OCI-M1 (cell line): ENCODE measurements at places on chromosomes 7 and 10.

GRCh38 chr7:93690021-93690420 lies 115.5 kb upstream of the CALCR start:
- no peak for DNase-seq

- DNase-seq, result no peak
Observed at GRCh38 chr10:127972751-127973357, 66.0 kb downstream of the PTPRE start.

DNA sequence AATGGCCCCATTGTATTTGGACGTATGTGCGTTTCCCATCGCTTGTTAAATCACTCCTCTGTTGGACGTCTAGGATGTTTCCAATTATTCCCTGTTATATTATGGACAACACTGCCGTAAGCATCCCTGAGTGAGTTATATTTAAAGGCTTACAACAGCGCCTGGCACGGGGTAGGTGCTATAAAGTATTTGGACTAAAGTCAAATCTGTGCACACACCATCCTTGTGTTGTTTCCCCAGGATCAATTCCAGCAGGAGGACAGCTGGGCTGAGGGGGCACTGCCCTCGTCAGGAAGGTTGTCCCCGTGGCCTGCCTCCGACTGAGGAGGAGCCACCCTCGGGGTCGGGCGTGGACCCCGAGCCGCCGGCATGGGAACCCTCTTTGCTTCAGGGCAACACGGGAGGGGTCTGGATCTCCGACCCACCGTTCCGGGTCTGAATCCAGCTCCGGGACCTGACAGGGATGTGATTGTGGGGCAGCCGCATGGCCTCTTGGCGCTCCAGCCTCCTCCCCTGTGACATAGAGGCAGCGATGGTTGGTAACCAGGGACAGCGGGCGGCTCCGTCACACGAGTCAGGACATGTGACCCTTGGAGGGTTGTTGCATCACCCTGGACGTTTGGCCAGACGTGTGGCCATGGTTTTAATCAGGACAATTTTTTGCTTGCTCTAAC lies 1.5 kb upstream of the JAKMIP3 start:
- DNase-seq, result peak; percentile 13

DNA sequence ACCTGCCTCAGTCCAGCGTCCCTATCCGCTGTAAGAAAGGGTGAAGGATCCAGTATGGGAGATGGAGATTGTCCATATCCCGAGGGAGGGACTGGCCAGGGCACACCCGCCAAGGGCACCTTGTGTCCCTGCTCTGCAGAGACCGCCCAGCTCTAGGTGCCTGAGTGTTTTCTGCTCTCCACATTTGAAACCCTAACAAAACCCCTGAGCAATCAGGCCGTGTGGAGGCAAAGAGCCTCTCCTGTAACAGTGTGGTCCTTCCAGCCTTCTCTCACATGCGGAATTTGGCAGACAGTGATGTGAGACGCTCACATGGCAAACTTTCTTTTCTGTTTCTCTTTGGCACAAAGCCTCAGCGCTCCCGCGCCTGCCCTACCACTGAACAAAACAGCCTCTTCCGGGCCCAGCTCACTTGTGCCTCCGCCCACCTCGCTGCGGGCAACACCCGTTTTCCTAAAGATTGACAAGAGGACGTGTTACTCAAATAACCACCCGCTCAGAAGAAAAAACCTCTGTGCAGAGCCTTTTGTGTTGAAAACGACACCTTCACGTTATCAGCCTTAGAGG lies 514.8 kb downstream of the DNAJB6 start:
- peak; percentile 5 for DNase-seq

DNA sequence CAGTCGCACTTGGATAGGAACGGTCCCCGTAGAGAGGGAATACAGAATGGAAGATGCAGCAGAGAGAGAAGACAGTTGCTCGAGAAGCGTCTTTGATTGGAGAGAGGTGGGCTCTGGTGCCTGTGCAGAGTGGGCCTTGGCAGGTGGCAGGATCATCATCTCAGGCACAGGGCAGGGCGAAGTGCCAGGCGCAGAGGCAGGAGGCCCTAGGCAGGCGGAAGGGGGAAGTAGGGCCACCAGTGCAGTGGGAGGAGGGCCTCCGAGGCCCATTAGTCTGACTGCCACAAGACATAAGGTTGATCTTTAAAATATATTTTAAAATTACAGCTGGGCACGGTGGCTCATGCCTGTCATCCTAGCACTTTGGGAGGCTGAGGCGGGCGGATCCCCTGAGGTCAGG lies 10.1 kb downstream of the CARD11 start:
- DNase-seq, result no peak

DNA sequence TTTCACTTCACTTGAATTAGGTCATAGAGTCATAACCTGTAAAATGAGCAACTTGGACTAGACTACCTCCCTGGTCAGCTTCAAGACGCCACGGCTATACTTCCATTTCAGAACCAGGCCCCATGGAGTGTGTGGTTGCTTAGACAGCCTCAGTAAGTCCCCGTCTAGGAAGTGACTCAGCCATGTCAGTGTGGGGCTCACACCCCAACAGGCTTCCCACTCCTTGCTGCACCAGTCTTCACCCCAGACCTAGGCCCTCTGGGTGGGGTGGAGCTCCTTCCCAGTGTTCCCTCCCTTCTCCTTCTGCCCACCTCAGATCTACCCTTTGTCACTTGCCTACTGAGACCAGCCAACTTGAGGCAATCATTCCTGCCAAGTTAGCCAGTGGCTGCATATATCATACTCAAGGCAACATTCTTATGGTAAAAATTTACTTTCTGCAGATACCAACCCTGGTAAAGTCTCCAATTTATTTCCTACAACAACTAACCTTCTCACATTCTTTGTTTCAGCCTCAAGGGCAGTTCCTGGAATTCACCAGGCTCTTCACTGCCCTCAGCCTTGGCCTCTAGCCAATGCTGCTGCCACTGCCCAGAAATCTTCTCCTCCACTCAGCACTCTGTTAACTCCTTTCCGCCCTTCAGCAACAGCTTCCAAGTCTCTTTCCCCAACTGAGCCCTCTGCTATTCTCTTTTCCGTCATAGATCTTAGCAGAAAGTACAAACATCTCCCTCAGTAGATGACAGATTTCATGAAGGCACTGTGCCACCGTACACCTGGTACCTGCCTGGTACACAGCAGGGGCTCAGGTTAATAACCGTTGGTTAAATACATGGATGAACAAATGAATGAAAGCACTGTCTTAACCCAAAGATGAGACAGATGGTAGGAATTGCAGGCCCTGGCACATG lies 31.3 kb upstream of the ZNRF2 start:
- peak; percentile 48 for DNase-seq

DNA sequence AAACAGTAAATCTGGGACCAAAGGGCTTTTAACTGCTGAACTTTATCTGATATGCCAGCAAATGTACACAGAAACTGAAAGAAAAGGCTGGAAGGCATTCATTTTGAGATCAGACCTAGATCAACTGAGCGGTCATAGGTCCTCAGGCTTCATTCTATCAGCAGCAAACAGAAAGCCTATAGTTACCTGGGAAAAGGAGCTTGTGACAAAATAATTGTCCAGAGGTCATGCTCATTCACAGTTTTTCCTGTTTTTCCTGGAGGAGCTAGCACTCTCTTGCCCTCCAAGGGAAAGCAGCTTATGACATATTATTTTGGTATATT lies 320.2 kb downstream of the AHR start:
- DNase-seq, result peak; percentile 5

- no peak for DNase-seq
Observed at GRCh38 chr10:132705173-132705572, 80.8 kb downstream of the NKX6-2 start.

GRCh38 chr7:131648491-131648890 lies 92.1 kb upstream of the PODXL start:
- no peak for DNase-seq

GRCh38 chr7:142298009-142298408 lies 40.2 kb upstream of the PRSS58 start:
- DNase-seq, result peak; percentile 16

DNA sequence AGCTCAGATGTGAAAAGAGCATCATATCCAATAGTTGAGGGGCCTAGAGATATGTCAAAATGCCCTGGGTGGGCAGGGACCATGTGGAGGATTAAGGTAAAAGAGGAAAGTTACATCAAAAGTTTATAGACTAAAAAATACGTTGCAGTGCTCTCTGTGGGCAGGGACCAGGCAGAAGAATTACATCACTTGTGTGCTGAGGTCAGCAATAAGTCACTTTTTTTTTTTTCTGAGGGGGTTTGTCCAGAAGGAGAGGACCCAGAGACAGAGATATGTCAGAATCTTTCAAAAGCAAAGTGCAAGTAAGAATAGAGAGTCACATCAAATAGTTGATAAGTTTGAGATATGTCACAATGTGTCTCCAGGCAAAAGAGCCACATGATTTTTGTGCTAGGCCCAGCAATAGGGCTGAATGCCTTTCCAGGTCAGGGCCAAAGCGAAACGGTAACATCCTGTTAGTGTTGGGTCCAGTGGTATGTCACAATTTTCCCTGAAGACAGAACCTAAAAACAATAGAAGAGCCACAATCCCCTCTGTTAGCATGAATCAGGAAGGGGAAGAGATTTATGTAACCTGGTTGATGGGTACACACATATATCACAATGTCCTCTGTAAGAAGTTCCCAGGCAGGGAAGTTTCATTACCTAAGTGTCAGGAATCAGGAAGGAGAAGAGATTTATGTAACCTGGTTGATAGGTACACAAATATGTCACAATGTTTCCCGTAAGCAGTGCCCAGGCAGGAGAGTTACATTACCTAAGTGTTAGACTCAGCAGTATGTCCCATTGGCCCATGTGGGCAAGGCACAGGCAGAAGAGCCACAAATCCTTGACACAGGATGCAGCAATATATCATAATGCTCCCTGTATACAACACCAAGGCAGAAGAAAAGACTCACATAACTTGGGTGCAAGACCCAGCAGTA lies 28.1 kb upstream of the ZNF107 start:
- DNase-seq, result no peak

DNA sequence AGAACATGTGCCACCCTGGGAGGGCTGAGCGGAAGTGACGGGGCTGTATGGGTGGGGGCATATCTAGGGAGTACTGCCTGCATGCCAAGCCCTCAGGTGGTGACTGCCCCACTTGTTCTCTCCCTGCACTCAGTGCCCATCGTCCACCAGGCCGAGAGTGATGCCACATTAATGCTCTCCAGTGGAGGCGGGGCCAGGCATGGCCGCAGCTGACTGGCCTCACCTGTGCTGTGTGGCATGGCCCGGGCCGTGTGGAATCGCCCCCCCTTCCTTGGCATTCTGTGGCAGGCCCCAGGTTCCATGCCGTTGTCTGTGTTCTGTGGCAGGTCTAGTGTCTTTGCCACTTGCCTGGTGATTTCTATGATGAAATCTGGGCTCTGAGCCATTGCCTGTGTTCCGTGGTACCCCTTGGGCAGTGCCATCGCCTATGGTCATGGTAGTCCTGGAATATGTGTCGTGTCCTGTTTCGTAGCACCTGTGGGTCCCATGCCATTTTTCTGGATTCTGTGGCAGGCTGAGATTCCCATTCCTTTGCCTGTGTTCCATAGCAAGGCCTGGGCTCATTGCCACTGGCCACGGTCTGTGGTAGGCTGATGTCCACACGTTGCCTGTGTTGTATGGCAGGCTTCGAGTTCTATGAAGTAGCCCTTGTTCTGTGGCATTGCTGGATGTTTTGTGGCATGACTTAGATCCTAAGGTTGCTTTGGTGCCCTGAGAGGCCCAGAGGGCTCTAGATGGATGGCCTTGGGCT lies 8.9 kb downstream of the FLNC start:
- DNase-seq, result no peak

DNA sequence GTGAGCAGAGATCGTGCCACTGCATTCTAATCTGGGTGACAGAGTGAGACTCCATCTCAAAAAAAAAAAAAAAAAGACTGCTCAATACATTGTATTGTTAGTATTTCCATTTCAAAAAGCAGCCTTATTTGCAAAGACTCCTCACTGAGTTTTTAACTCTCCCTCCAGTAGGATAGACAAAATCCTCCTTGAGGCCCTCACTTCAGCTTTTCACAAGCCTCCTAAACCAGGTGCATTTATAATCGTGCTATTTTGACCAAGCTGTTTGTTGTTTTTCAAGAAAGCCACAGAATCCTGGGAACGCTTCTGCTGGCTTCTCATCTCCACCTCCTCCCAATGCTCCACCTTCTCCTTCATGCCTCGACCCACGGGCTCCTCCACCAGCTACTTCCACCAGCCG lies 6.3 kb upstream of the DDIT4 start:
- DNase-seq, result no peak

DNA sequence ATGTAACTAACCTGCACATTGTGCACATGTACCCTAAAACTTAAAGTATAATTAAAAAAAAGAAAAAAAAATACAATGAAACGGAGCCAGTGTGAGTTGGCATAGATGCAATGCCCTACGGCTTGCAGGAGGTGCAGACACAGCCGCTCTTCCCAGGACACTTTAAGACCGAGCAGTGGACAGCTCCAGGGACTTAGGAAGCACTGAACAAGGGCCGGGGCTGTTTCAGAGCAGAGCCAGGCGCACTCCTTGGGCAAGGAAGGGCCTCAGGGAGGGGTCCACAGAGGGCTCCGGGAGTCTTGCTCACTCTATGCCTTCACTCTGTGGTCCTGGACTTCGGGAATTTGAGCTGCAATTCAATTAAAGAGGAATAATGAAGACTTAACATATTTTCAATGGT lies 355.3 kb downstream of the TCERG1L start:
- no peak for DNase-seq

- DNase-seq, result no peak
Observed at GRCh38 chr7:116576350-116577319, 51.8 kb downstream of the CAV1 start.

GRCh38 chr7:4739528-4739992 lies 35.9 kb upstream of the AP5Z1 start:
- DNase-seq, result no peak

DNA sequence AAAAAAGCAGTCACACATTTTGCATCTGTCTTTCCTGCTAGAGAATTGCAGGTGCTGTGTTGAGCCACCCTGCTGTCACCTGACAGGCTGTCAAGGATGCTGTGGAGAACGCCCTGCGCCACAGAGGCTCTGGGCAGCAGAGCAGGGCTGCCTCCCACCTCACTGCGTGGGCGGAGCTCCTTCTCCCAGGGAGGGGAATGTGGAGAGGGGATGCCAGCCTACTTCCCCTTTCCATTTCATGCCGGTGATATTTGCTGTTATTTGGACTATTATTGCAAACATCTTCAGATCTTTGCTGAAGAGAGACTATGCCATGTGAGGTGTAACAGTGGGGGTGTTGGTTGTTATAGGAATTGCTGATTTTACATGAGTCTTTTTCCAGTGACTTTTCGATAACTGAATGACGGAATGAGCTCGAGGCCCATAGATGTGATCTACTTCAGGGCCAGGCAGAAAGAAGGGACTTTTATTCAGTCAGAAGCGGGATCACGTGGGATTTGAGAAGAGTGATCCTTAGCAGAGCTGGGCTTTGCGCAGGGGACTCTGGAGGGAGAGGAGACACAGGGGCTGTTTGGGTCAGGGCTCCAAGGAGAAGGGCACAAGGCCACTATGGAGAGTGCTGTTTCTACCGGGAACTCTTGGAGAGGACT lies 13.6 kb upstream of the PRKAG2 start:
- peak; percentile 35 for DNase-seq

- no peak for DNase-seq
Observed at GRCh38 chr10:11148142-11149028, 130.7 kb downstream of the CELF2 start.

DNA sequence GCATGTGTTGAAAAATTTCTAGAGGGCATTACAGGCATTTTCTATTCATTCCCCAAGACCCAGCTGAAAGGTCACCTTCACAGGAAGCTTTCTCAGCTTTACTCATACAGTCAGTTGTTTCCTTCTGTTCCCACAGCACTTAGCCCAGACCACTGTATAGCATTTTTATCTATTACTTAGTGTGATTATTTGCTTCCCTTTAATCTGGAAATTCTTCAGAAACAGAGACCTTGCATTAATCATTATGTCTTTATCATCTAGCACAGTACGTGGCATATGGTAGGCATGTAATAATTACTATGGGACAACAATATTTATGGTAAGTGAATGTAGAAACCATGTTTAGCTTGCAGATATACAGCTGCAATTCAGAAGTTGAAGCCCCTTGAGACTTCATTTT lies 38.2 kb upstream of the CDK6 start:
- DNase-seq, result no peak
